CD4-positive, CD25-positive, alpha-beta regulatory T cell (primary cell): ENCODE measurements at places on chromosomes 6 and 20. TPM values are rescaled to one million over a fixed set of nuclear protein-coding genes. Genes with fewer than 3 reads are reported as not detected.

- DNase-seq = no peak
These were observed 83.9 kb downstream of the SAMD3 start for GRCh38 chr6:130138909-130139242.

GRCh38 chr6:69555088-69555638, 241.6 kb downstream of the LMBRD1 start:
- DNase-seq = no peak

GRCh38 chr6:156420172-156420993, 356.8 kb upstream of the ARID1B start:
- no peak for DNase-seq

- no peak for DNase-seq
These were observed 7.3 kb downstream of the TMEM181 start for GRCh38 chr6:158567152-158567551.

- no peak for DNase-seq
These were observed 38.9 kb upstream of the SNAP25 start for GRCh38 chr20:10179574-10180298.

DNA sequence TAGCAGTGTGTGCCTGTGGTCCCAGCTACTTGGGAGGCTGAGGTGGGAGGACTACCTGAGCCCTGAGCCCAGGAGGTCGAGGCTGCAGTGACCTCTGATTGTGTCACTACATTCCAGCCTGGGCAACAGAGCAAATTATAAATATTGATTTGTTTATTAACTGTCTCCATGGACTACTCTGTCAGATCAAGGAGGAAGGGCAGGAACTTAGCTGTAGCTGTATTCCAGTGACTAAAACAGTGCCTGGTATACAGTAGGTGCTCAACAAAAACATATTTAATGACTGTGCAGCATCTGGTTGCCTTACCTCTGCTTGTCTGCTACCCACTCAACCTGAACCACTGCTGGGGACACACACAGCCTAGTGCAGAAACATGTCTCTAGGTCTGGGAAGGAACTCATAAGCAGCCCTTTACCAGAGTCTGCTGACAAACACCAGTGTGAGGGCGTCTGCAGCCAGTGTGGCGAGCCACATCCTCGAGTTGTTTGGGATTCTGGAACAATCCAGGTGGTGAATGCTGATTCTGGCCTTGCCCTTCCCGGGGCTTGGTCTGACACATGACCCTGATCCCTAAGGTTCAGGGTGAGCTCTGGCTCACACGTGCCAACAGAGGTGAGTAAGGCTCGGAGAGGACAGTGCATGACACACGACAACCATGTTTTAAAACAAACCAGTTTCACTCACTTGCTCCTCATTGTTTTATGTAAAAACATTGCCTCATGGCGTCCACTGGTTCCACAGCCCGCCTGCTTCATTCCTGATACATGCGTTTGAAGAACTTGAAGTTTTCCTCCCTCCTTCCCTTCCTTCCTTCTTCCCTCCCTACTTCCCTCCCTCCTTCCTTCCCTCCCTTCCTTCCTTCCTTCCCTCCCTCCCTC, 117.9 kb upstream of the ZNF217 start:
- no peak for DNase-seq

DNA sequence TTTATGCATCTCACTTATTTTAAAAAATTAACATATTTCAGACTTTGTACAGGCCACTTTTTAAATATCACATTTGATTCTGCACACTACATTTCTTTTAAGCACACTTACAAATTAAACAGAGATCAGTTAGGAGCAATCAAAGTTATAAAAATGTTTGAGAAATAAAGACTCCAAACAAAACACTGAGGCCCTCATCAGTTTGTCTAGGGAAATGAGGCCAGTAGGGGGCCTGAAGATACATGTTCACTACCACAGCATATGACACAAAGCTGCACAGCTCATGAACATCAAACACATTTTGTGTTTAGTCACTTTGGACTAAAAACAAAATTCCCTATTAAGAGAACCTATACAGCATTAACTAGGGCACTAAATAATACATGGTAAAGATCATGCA, 180.5 kb downstream of the PDE7B start:
- no peak for DNase-seq

DNA sequence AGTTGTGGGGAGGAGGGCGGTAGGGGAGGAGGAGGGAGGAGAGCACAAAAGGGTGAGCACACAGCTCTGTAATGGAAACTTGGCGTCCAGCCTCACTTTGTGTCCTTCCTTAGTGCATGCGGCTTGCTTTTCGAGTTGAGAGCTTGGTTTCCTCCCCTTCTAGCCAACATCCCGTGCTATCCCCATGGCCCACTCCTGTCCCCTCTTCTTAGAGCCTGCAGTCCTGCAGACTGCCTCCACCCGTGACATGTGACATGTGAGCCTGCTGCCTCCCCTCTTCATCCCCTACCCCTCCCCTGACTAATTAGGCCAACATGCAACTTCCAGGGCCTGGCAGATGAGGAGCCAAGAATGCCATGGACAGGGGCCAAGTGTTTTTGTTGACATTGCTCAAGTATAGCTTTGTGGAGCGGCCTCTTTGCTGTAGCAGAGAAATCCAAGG, 63.2 kb downstream of the SLC24A3 start:
- DNase-seq = no peak

DNA sequence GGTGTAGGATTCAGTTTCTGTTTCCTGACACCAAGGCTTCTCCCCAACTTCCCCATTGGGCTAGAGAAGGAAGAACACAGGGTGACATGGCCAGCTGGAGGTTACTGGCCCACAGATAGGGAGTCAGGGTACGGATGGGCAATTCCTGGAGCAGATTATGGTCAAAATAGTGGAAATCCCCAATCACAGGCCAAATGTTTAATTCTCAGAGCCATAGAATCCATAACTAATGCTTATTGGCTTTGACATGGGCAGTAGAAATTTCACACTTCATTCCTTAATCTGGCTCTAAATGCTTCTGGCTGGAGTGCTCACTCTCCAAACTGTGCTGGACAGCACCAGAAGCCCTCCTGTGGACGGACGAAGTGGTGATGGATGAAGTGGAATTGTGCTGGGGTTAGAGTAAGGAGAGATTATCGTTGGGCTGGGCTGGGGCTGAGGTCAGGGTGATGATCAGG, 887 bp downstream of the SIGLEC1 start:
- DNase-seq = no peak

GRCh38 chr6:167840160-167840525, 13.4 kb downstream of the AFDN start:
- no peak for DNase-seq

- DNase-seq = no peak
These were observed 62.5 kb upstream of the TIAM2 start for GRCh38 chr6:154932515-154933027.

DNA sequence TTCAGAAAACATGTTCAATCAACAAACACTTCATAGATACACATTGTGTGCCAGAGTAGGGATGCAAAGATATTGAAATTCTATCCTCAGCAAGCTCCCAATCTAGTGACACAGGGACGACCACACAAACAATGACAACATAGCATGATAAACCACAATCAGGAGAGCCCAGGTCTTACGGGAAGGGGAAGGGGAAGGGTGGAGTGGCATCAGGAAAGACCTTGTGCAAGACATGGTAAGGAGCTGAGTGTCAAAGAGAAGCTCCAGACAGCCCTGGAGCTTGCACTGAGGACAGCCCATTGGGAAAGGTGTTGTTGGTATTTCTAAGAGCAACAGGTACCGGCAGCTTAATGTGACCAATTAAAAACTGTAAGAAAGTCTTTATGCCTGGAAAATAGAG, 103.6 kb downstream of the PDE7B start:
- no peak for DNase-seq

PAX1 gene
- not detected for total RNA-seq
